ENCODE measurements at places on chromosomes 11 and 22. TPM values are rescaled to one million over a fixed set of nuclear protein-coding genes. Genes with fewer than 3 reads are reported as not detected.
A peak's percentile ranks its signal among the peaks of the same experiment; 100 is the strongest.

Gene EIF4G2
- 631 TPM for total RNA-seq

- DNase-seq: no peak
These were observed 32.8 kb downstream of the KCNE3 start for GRCh38 chr11:74434528-74434927.

Gene ALX4
- not detected for total RNA-seq

- DNase-seq: no peak
These were observed 26.9 kb upstream of the SCUBE2 start for GRCh38 chr11:9118277-9118676.

Gene WBP2NL
- total RNA-seq: 4.5 TPM

- no peak for DNase-seq
These were observed 2.9 kb downstream of the ELF5 start for GRCh38 chr11:34510673-34511072.

DNA sequence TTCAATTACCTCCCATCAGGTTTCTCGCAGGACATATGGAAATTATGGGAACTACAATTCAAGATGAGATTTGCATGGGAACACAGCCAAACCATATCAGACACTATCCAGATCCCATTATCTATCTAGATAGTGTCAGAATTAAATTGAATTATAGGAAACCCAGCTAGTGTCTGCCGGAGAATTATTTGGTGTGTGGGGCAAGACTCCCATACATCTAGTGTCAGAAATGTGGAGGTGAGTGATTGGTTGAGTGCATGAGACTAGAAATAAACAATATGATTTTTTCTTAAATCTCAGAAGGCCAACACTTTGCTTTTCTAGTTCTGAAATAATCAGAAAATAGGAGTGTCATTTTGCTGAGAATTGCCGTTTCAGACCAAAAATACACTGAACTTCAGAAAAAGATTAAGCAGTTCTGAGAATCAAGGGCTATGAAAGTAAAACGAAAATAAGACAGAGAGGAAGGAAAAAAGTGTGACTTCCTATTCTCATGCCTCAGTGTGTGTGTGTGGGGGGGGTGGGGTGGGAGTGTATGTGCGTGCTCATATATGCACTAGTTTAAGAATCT is 21.3 kb downstream of the CASP12 start:
- DNase-seq: peak; percentile 21

Gene CHEK1
- total RNA-seq: 2.1 TPM

GRCh38 chr11:90250970-90251369 is 28.1 kb upstream of the CHORDC1 start:
- DNase-seq: no peak

Gene SH3BP1
- total RNA-seq: 77.9 TPM

- no peak for DNase-seq
These were observed 85.9 kb upstream of the GRK3 start for GRCh38 chr22:25478528-25478927.

Gene RAG1
- 0.68 TPM for total RNA-seq

GRCh38 chr22:50276143-50276542 is 6.0 kb upstream of the MAPK11 start:
- DNase-seq: peak; percentile 49

Gene TSSK2
- total RNA-seq: not detected

- DNase-seq: no peak
These were observed 86.5 kb downstream of the IGLL5 start for GRCh38 chr22:22974156-22974555.

GRCh38 chr22:42180349-42180842 is 49.8 kb upstream of the CYP2D6 start:
- DNase-seq: peak; percentile 53

- DNase-seq: no peak
These were observed 17.4 kb downstream of the LUZP2 start for GRCh38 chr11:24514219-24514594.

- no peak for DNase-seq
These were observed 827 bp downstream of the PHF21B start for GRCh38 chr22:45008751-45009605.

DNA sequence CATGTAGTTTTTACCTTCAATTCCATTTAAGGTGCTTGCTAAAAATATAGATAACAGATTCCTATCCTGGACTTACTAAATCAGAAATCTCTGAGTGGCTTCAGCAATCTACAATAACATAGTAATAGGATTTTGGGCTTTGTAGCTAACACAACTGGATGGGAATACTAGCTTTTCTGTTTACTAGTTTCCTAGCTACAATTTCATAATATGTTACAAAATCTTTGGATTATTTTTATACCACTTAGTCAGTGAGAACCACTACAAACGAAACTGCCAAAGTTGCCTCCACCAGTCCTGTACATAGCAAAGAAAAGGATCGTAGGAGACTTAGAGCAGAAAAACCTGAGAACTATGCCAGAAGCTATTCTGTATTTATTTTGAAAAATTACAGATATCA is 87.7 kb upstream of the ANO3 start:
- no peak for DNase-seq

DNA sequence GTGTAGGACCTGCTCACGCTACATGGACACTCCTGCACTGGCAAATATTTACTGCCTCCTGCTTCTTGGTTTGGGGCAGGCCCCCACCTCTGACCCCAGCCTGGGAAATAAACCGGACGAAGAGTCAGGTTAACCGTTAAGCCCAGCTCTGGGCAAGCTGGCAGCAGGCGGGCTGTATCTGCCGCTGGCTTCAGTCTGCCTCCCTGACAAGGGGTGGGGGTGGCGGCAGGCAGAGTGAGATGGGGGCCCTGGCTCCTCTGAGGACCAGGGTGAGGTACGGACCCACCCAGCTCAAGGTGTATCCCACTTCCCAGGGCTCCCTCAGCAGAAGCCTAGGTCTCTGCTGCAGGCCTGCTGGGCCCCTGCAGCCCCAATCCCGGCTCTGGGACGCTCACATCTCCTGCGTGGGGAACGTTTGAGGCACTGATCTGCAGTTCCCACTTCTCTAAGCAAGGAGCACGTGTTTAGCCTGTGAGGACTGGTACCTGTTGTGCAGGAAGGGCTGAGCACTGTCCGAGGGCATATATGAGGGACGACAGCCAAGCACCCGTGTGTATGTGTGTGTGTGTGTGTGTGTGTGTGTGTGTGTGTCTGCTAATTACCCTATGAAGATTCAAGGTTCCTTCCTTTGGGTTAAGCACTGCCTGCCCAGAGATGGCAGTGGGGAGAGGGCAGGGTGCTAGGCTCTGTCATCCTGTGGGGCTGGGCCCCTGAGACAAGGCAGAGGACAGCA is 1.1 kb upstream of the LRRC75B start:
- DNase-seq: no peak

DNA sequence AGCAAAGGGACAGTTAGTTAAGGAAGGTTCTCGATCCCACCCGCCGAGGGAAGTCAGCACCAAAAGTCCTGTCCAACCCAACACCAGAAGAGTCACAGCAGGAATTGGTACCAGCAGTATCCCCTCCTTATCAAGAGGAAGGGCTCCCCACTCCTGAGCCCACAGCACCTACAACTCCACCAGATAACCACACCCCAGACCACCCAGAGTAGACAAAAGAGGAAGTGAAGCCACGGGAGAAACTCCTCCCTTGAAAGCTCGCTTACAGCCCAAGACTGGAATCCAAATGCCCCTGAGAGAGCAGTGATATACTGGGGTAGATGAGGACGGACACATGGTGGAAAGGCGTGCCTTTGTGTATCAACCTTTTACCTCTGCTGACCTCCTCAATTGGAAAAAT is 7.3 kb upstream of the CD5 start:
- DNase-seq: no peak

Gene SPECC1L
- total RNA-seq: 67.6 TPM

DNA sequence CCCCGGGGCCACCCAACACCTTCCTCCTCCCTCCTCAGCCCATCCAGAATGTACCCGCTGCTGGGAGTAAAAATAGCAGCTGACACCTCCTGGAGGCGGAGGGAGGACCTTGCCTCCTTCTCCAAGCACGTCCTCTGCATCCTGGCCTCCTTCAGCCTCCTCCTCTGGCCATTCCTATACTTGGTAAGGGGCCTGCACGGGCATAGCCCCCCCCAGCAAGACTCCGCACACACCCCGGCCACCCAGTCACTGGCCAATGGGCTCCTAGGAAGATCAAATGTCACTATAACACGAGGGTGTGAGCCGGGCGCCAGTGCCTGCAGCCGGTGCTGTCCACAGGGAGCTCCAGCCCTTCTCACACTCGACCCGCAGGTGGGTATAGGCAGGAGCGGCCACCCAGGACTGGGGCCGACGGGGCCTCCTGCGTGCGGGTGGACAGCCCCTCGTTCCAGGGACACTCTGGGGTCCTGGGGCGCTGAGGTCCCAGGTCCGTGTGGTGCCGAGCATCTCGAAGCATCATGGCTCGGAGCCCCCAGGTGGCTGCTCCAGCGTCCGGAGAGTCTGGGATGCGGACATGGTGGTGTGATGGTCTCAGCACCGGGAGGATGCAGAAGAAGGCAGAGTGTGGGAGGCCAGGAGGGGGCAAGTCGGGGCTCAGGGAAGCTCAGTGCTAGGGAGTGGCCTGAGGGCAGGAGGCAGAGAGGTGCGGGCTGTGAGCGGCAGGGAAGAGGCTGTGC is at the start of gene TNNT3:
Gene TNNT3 (plus strand): TSS at position 313 of the 737 bp plus-strand sequence. CDS start 3,172 bp downstream, outside the sequence.
- no peak for DNase-seq

Gene PATE2
- not detected for total RNA-seq

GRCh38 chr22:45583504-45583903 is 80.8 kb downstream of the FBLN1 start:
- DNase-seq: no peak

GRCh38 chr11:2573240-2574042 is 126.4 kb downstream of the KCNQ1OT1 start:
- no peak for DNase-seq

- DNase-seq: no peak
These were observed 14.1 kb upstream of the HTR3A start for GRCh38 chr11:113960702-113961330.

GRCh38 chr22:32079130-32080089 is 36.3 kb downstream of the SLC5A1 start:
- DNase-seq: no peak

Gene RAB36
- 1.2 TPM for total RNA-seq

Gene HTR3A
- total RNA-seq: not detected

Gene LRRC75B
- not detected for total RNA-seq

Gene OR52A5
- not detected for total RNA-seq

Gene KRTAP5-9
- 0.31 TPM for total RNA-seq

DNA sequence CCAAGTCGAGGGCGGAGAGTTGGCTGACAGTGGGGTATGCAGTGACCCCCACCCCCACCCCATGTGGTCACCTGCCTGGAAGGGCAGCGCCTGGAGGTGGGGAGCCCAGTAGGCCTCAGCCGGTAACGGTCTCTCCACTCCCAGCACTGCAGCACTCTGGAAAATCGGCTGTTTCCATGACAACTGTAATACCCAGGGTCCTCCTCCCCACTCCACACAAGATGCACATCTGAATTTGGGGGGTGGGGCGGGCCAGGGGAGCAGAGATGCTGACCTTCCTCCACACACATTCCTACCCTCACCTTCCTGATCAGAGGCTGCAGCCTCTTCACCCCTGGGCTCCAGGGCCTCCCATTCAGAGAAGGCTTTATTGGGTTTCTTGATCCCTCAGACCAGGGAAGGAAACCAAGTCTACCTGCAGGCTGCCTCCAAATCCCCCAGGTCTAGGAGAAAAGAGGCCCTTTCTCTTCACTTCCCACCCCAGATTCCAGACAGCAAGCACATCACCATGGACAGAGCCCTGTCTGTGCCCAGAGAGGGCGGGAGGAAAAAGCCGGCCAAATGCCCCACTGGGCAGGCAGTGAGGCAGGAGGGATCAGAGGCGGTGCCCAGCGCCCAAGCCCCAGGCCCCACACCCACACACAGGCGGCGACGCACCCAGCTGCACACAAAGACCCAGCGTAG is 46.5 kb downstream of the SLC22A12 start:
- DNase-seq: no peak

GRCh38 chr11:61610905-61611304 is 30.0 kb upstream of the SYT7 start:
- no peak for DNase-seq

Gene SPI1
- 3.4 TPM for total RNA-seq

Gene BTBD18
- total RNA-seq: 0.30 TPM

Gene OR52I2
- not detected for total RNA-seq

- no peak for DNase-seq
These were observed 41.6 kb downstream of the CD44 start for GRCh38 chr11:35180317-35181233.

- DNase-seq: no peak
These were observed 38.8 kb downstream of the DKK3 start for GRCh38 chr11:11969380-11970215.

Gene SERHL2
- 0.69 TPM for total RNA-seq

DNA sequence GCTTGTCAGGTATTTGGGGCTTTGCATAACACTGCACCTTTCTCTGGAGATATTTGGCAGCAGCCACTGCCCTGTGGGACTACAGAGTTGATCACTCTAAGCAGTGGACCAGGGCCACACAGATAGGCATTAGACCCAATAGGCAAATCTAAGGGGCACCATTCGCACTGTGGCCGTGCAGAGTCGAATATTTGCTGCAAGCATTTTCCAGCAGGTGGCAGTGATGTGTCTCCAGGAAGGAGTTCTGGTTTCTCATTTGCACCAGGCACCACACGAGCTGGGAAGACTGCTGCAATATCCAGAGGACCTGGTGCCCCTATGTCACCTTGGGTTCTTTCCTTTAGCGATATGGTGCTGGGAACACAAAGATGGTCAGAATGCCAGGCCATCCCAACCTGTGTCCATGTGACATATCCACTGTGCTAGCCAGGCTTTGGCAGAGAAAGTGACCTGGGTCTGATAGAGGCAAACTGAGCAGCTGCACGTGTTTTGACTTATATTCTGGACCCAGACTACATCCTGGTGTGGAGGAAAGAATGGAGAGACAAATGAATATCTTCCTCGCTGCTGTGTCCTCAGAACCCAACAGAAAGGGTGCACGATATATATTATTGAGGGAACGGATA is 318.7 kb downstream of the BUD13 start:
- DNase-seq: no peak

- DNase-seq: no peak
These were observed 13.6 kb downstream of the NPTXR start for GRCh38 chr22:38830026-38830844.

DNA sequence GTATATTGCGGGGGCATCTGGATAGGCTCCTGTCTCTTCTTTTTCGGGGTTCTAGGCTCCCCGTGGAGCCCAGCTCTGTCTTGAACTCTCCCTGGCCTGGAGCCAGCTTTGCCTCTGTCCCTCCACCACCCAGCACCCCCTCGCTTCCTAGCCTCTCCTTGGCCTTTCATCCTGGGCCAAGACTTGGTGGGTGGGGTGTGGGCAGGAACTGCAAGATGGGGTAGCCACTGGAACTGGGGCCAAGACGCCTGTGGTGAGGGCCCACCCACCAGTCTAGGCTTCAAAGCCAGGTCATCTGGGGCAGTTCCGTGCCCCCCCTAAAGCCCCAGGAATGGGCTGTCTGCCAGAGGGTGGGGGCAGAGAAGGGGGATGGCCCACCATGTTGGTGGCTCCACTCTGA is 1.7 kb upstream of the CRYBB1 start:
- no peak for DNase-seq

DNA sequence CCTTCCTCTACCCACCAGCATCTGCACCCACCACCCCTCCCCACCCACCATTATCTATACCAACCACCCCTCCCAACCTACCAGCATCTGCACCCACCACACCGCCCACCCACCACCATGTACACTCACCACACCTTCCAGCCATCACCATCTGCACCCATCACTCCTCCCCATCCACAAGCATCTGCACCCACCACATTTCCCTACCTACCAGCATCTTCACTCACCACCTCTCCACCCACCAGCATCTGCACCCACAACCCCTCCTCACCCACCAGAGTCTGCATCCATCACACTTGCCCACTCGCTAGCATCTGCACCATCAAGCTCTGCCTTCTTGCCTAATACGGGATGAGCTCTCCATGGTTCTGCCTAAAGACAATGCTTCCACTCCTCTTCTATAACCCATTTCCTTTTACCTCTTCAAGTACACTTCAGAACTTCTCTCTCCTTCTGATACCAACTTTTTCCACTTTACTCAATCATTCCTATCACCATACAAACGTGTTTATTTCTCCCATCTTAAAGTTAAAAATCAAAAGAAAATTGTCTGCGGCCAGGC is 2.4 kb upstream of the FSHB start:
- DNase-seq: no peak

All from naive thymus-derived CD8-positive, alpha-beta T cell (primary cell).